ENCODE measurements at places on chromosomes 1 and 21. TPM values are rescaled to one million over a fixed set of nuclear protein-coding genes. Genes with fewer than 3 reads are reported as not detected.

Gene SLC41A1
- total RNA-seq, result 31.5 TPM

Gene RCC2
- total RNA-seq, result 192 TPM

Gene IFNAR2
- total RNA-seq, result 36.9 TPM

Gene AGT
- not detected for total RNA-seq

Gene LMOD1
- not detected for total RNA-seq

Gene LCE6A
- not detected for total RNA-seq

Gene KRTAP21-1
- not detected for total RNA-seq

All from activated naive CD8-positive, alpha-beta T cell treated with anti-CD3 and anti-CD28 coated beads for 36 hours (primary cell).